EL (cell line): ENCODE measurements at places on chromosomes 2 and 18.

GRCh38 chr2:234288974-234289455 is 207.9 kb downstream of the ARL4C start:
- peak; percentile 29 for DNase-seq

DNA sequence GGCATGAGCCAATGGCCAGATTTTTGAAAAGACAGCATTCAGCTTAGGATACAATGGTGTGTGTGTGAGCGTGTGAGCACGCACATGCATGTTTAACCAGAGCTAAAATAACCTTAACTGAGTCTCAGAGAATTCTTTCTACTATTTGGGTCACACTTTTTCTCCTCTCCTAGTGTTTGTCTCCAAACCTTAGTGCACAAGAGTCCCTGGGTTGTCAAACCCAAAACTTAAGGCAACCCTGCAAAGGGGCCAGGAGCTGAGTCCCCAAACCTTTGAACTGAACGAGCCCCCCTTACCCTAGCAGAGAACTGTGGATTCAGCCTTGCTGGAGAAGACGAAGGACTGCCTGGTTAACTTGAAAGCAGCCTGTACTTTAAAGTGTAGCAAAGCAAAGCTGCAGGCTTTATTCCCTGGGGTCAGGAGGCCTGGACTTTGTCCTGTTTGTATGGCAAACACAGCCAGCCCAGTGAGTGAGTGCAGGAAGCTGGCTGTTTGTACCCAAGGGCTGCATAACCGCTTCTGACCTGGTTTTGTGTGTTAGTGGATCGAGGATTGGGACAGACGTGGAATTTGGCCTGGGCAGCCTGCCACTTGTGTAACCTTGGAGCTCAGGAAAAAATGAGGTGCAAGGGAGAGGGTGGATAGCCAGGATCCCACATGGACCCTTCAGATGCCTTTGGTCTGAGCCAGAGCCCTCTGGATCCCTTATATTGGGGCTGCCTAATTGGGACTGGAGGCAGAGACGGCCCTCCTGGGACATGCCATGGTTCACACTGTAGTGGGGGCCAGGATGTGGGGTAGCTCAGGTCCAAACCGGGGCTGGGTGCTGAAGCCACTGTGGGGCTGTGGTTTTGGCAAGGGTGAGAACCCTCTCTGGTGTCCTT is 6.4 kb upstream of the PSMD1 start:
- DNase-seq = no peak

GRCh38 chr2:194223218-194223617 is 1433.8 kb upstream of the SLC39A10 start:
- DNase-seq = no peak

DNA sequence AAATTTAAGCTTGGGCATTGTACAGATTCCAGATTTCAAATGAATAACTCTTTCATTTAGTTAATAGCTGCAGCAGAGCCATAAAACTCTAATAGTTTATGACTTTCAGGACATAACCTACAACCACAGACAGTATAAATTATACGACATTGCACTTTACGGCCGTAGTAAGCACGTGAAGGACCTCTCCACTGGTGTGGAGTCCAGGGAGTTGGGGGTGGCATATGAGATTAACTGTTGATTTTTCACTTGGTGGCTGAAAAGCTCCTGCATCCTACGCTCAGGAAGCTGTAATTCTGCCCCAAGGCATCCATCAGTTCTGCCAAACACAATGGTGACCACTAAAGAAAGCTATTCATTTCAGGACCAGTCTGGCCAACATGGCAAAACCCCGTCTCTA is 376.2 kb downstream of the SOX11 start:
- DNase-seq = no peak

- no peak for DNase-seq
These were observed 150.3 kb downstream of the UBE2E3 start for GRCh38 chr2:181130686-181131085.

DNA sequence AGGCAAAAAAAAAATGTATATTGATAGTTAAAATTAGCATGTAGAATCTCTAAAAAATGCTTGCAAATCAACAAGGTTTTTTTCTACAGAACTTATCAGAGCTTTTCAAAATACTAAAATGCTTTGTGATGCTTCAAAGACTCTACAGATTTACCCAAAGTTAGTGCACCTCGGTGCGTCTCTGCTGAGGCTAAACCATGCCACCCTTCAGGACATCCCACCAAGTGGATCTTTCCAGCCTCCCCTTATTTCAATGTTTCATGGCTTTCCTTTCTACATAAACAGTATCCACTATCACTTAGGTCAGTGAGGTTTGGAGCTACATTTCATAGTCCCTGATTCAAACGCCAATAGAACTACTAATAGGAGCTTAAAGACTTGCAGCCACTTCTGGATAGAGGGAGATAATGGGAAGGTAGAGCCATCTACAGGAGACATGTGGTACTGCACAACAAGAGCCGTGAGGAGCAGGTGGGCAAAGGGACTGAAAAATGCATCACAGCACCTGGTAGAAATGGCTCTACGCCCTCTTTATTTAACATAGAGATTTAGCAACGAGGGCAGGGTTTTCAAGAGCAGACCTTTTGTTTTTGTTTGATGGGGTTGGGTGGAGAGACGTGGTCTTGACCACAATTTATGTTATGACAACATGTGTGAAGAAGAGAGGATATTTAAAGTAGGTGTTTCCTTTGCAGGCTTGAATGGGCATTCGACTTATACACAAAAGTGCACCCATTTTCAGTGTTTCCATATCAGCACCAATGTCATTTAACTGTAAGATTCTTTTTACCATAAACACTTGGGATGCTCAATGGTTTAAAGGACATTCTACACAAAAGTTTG is 56.1 kb upstream of the SLC35G4 start:
- peak; percentile 62 for DNase-seq

DNA sequence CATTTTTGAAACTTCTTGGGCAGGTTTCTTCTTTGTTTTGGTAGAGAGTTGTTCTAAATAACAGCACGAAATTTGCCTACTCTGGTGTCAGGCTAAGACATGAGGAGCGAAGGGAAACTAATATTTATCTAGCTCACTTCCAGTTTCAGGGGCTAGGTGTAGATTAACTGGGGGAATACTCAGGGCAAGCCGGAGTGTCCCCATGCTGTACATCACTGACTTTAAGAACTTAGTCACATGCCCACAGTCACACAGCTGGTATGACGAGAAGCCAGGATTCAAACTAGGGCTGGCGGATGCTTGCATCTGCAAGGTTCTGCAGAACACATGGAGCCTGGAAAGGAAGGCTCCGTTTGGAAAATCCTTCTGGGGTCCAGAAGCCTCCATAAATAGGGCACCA is 133.3 kb downstream of the ALPK2 start:
- no peak for DNase-seq

DNA sequence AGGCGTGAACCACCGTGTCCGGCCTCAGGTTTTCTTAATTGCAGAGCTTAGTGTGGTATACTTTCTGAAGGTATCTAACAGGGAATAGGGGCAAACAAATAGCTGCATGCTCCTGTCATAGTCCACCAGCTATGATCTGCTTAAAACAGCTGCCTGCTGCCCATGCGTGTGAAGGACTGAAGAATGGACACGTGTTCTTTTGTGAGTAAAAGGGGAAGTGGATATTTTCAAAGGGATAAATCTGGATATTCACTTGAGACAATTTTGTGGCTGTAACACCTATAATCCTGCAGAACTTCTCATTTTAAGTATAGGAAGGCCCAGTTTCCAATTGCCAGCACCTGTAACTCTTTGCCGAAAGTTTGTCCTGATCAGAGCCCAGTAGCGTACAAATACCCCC is 44.7 kb downstream of the TRPM8 start:
- no peak for DNase-seq

DNA sequence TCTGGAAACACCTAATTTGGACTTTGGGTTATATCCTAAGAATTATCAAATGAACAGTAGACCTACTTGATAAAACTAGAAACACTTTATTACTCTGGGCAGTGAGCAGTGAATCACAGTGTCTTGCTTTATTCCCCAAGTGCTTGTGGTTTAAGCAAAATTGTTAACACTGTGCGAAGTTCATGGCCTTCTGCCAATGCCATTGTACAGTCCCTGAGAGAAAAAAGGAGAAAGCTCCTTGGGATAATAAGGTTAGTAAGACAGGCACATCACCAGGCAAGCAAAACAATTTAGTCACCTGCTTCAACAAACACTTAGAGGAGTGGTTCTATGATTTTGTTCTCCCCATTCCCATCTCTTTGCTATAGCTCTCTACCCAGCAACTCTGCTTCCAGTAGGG is 39.8 kb downstream of the ADCYAP1 start:
- DNase-seq = peak; percentile 67

- DNase-seq = no peak
These were observed 152.2 kb downstream of the MTX2 start for GRCh38 chr2:176421297-176422050.

GRCh38 chr2:224261326-224261725 is 140.6 kb downstream of the FAM124B start:
- no peak for DNase-seq

DNA sequence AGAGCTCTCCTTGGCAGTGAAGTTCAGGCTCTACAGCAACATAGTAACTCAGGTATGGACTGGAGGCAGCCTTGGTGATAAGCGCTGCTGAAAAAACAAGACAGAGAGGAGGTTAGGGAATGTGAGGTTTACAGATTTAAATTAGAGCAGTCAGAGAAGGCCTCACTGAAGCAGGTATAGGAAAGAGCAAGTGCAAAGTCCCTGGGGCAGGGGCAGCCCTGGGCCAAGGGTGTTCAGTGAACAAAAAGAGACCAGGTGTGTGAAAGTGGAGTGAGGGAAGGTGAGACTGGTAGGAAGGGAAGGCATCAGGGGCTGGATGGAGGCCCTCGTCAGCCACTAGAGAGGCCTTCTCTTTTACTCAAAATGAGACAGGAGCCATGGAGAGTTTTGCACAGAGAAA is 89.6 kb downstream of the LAMA3 start:
- DNase-seq = no peak

DNA sequence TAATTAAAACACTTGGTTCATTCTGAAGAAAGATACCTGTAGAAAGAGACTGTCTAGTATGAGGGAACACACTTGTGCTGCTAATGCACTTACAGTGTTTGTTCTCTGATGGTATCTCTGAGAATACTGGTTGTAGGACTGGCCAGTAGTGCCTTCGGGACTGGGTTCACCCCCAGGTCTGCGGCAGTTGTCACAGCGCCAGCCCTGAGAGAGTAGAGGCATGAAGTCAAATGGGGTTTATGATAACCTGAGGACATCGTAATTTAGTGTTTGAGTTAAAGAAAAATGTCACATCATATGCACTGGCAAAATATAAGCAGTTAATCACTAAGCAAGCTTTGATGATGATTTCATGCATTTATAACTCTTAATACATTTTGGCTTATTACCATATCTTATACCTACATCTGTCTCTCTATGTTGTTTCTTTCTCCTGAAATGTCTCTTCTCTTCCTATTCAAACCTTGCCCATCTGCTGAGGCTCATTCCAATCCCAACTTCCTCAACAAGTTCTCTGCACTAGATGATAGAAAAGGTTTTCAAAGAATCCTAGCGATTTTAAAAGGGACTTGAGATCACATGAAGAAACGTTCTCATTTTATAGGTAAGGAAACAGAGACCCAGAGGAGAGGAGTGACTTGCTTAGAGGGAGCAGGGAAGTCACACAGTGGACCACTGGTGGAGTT is 50.2 kb downstream of the ATIC start:
- DNase-seq = no peak

- DNase-seq = no peak
These were observed 147.5 kb downstream of the METTL4 start for GRCh38 chr18:2423761-2424160.

DNA sequence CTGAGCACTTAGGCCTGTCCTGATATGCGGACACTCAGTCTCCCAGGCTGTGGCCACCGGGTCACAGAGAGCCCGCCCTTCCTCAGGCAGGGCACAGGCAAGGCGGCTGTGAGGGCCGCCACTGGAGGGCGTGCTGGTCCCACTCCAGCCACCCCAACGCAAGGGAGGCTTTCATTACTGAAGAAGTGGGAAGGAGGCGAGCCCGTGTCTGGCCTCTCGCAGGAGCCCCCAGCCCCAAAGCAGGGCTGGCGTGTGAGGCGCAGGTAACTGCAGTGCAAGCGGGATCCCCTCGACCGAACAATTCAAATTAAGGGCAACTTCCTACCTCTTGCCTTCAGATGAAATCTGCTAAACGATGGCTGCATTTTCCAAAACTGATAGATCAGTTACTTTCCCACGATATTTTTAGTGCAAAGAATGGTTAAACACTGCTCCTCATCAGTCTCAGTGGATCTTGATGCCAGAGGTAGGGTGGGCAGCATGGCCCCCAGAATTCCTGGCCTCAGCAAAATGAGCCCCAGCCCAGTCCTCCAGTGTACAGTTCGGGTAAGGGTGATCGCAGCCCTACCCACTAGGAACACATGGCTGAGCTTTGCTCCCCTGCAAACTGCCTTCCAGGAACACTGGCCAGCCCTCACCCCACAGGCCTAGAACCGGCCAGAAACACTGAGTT is 97.2 kb downstream of the SEPTIN10 start:
- DNase-seq = peak; percentile 34

- no peak for DNase-seq
These were observed 12.4 kb downstream of the BIRC6 start for GRCh38 chr2:32369222-32369621.

DNA sequence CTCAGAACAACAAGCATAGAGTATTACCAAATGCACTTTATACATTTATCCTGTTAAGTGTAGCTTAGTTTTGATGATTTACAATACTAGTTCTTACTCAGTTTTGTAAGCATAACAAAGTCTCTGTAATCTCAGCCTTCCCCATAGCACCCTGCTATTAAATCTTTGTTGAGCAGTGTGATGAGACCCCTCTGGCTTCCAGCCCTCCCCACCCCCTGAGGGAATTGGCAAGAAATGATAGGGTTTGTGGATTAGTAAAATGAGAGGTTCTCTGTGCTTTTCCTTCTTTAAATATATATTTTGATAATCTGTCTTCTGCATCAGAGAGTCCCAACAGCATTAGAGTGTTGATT is 37.2 kb downstream of the ZNF521 start:
- no peak for DNase-seq

- peak; percentile 1 for DNase-seq
These were observed 105.9 kb downstream of the TMX3 start for GRCh38 chr18:68608851-68609490.

GRCh38 chr2:163658556-163658955 is 77.3 kb downstream of the FIGN start:
- no peak for DNase-seq

DNA sequence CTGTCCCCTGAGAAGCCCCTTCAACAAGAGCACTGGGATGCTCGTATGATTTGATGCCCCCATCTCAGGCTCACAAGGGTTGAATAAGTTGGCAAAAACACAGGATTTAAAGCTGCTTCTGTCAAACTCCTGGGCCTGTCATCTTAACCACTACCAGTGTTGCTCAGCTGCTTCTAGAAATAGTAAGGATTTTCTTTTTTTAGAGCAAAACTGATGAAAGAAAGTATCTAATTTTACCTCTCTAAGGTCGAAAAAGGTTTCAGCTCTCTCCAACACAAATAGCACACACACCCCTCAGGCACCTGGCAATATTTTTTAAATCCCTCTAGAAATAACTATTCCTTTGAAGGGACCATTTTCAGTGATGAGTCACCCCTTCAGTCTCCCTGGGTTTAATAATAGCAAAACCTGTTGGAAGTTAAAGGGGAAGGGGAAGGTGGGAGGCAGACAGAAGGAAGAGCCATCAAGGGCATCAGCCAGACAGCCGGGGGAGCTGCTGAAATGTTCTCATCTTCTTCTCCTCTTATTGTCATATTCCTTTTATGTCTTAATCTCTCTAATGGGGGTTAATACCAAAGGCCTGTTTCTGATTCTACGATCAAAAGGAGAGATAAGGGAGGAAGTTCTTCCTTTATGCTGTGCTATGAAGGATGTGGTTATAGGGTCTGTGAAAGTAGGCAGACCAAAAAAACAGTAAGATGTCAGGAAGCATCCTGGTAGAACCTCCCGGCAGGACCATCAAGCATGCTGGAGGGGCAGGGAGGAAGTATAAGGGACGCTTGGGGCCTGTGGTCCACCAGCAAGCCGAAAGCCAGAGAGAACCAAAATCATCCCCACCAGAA is 31.9 kb upstream of the SLC35G4 start:
- DNase-seq = no peak
